ENCODE measurements at places on chromosomes 6 and 20. TPM values are rescaled to one million over a fixed set of nuclear protein-coding genes. Genes with fewer than 3 reads are reported as not detected.

OR12D3 gene
- not detected for total RNA-seq

FAM217B gene
- total RNA-seq, result 15.4 TPM

DNA sequence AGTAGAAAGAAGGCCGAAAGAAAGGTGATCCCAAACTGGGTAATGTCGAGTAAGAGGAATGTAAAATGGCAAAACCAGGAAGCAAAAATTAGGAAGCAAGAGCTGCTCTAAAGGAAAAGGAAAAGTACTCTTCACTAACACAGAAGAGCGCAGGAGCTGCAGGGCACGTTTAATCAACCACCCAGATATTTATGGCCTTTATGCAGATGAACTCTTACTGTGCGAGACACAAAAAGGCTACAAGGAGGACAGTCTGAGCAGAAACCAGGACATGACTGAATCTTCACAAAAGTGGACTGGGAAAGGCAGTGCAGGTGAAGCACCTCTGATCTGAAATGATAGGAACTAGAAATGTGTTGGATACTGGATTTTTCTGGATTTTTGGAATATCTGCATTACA, 15.2 kb upstream of the PRR18 start:
- no peaks in the 10 kb centered on the region for H3K4me1 ChIP-seq
- H3K36me3 ChIP-seq, result peaks cover 22% of the 10 kb centered on the region
- DNase-seq, result no peak

- no peaks in the 10 kb centered on the region for H3K36me3 ChIP-seq
- H3K4me3 ChIP-seq, result no peak overlapping the region
- no peak for DNase-seq
- H3K4me1 ChIP-seq, result no peaks in the 10 kb centered on the region
- no peak overlapping the region for H3K27ac ChIP-seq
These were observed 89.4 kb upstream of the EZR start for GRCh38 chr6:158908606-158909005.

DNA sequence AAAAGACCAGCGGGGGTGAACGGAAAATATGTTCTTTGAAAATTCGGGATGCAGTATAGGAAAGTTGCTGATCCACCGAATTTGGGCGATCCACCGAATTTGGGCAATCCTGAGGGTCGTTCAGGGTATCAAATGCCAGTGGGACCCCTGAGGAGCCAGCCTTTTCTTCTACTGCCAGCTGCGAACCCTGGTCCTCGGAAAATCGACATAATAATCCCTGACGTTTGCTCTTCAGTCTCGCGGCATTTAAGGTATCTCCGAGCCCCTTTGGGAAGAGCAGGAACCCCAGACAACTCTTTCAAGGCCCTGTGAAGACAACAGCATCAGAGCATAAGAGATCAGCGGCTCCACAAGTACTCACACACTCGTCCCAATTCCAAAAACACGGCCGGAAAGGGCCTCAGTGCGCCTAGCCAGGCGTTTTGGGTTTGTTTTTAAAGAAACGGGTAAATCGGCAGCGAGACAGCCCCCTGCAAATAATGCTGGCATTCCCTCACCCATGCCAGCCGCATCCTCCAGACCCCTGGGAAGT, 1.0 kb downstream of the SIM1 start:
- H3K27ac ChIP-seq, result no peak overlapping the region
- no peaks in the 10 kb centered on the region for H3K36me3 ChIP-seq
- H3K4me1 ChIP-seq, result peaks cover 3% of the 10 kb centered on the region
- DNase-seq, result no peak

DNA sequence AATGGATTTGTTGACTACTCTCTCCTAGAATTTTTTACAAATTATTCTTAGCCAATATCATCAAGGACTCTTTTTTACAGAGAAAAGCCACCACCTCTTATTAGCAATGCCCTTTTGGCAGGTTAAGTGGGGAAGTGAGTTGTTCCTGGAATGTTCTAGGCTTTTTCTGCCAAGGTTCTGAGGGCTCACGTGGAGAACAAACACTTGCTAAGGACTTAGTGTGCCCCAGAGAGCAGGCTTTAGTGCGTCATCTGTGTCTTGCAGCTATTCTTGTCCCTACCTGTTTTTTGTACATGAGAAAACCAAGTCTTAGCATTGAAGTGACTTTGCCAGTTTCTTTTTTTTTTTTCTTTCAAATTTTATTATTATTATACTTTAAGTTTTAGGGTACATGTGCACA, 33.5 kb downstream of the CFAP61 start:
- no peak overlapping the region for H3K4me3 ChIP-seq
- DNase-seq, result peak; percentile 46
- H3K36me3 ChIP-seq, result no peaks in the 10 kb centered on the region
- peaks cover 7% of the 10 kb centered on the region for H3K4me1 ChIP-seq

DNA sequence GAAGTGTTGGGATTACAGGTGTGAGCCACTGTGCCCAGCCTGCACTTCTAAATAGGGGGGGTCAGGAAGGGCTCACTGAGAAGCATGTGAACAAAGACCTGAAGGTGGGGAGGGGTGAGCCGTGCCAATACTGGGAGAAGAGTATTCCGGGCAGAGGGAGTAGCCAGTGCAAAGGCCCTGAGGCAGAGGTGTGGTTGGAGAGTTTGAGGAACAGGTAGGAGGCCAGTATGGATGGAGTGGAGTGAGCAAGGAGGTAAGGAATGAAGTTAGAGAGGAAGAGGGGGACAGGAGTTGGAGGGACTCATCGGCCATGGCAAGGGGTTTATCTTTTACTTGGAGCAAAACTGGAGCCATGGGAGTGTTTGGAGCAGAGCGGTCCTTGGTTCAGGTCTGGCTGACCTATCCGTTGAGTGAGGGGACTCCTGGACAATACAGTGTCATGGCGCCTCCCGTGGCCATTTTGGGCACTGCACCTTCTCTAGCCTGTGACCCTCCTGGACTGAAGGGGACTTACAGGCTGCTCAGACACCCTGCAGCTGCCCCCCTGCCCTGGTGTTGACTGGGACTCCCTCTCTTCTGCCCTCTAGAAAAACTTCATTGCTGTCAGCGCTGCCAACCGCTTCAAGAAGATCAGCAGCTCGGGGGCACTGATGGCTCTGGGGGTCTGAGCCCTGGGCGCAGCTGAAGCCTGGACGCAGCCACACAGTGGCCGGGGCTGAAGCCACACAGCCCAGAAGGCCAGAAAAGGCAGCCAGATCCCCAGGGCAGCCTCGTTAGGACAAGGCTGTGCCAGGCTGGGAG, 12.1 kb downstream of the FOXS1 start:
- no peaks in the 10 kb centered on the region for H3K36me3 ChIP-seq
- peaks cover 28% of the 10 kb centered on the region for H3K4me1 ChIP-seq
- H3K27me3 ChIP-seq, result no peaks in the 10 kb centered on the region
- DNase-seq, result no peak
- no peak overlapping the region for H3K27ac ChIP-seq
- H3K4me3 ChIP-seq, result no peak overlapping the region

DNA sequence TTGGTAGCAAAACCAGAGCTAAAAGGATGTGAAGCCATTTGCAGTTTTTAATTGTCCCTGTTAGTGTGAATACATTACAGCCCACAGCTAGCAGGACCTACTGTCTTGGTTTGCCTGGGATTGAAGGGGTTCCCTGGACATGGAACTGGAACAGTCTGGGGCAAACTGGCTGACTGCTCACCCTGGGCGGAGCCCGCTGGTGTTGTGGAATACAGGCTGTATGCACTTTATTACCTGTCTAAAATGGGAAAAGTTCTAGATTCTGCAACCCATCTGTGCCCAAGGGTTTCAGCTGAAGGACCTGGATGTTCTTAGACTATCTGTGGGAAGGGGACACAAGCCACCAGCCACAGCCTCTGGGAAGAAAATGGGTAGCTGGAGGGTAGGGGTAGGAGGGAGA, 12.2 kb upstream of the CDKN1A start:
- no peak overlapping the region for H3K4me3 ChIP-seq
- no peaks in the 10 kb centered on the region for H3K36me3 ChIP-seq
- DNase-seq, result no peak
- H3K4me1 ChIP-seq, result peaks cover 15% of the 10 kb centered on the region
- H3K27ac ChIP-seq, result peak overlapping the region; percentile 68

DNA sequence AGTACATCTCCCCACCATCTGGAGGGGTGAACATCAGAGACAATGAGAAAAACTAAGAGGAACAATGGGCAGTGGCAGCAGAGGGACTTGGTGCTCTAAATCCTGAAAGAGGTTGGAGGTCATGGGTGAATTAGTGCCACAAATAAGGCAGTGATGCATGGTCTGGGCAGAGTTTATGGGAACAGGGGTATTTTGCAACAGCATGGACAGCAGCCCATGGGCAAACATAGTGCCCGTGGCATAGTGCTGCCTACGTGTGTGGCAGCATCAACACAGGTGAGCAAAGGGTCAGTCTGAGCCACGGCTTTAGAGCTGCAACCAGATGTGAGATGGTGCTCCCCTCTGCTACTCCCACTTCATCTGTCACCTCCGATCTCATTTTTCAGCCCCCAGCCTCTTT, 459.1 kb upstream of the CITED2 start:
- no peak for DNase-seq
- H3K27me3 ChIP-seq, result no peaks in the 10 kb centered on the region
- no peak overlapping the region for H3K27ac ChIP-seq
- peaks cover 21% of the 10 kb centered on the region for H3K4me1 ChIP-seq
- no peaks in the 10 kb centered on the region for H3K36me3 ChIP-seq

- no peak overlapping the region for H3K4me3 ChIP-seq
- peaks cover 30% of the 10 kb centered on the region for H3K4me1 ChIP-seq
- no peaks in the 10 kb centered on the region for H3K36me3 ChIP-seq
- DNase-seq, result no peak
These were observed 66.6 kb downstream of the HIVEP2 start for GRCh38 chr6:142878407-142878806.

GRCh38 chr6:57044568-57044967, 1.9 kb upstream of the KIAA1586 start:
- no peak for DNase-seq
- H3K36me3 ChIP-seq, result no peaks in the 10 kb centered on the region
- H3K27ac ChIP-seq, result no peak overlapping the region
- H3K4me1 ChIP-seq, result peaks cover 10% of the 10 kb centered on the region
- no peak overlapping the region for H3K4me3 ChIP-seq

DNA sequence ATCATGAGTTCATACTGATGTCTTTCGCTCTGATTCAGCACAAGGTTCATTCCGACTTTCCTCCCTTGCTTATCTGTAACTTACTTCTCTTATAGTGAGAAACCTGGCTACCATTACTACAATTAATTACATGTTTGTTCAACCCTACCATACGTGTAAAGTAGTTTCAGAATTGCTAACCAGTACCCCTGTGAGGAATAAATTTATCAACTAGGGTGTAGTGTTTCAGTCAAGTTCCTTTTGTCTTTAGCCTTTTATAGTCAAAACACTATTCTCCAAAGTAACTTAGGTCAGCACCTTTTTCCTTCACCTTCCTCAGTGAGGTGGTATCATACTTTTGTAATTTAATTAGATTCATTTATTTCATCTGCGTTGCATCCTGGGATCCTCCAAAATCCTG, 64.9 kb downstream of the MAP3K4 start:
- no peak overlapping the region for H3K27ac ChIP-seq
- H3K36me3 ChIP-seq, result no peaks in the 10 kb centered on the region
- no peaks in the 10 kb centered on the region for H3K4me1 ChIP-seq
- no peak for DNase-seq
- H3K4me3 ChIP-seq, result no peak overlapping the region

DNA sequence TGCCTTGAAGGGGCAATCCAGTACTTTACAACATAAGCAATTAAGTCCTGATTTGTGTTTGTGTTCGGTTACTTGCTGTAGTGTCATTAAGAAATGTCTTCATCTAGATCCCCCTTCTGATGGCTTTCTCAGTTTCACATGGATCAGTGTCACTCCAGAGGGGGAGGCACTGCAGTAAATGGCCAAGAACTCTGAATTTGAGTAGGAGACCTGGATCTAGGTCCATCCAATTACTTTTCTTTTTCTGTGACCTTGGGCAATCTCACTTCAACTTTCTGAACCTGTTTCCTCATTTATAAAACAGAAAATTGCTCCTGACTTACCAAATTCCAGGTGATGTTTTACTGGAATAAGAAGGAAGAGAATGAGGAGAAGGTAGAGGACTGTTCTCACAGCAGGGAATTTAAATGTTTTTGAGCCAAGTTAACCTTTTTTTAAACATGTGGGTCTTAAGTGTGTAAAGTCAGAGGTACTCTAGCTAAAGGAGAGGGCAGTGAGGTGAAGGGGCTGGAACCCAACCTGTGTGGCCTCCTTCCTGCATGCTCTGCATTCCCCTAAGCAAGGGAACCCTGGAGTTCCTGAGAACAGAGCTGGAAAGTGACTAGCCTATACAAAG, 285.5 kb downstream of the HACE1 start:
- no peak for DNase-seq
- H3K36me3 ChIP-seq, result no peaks in the 10 kb centered on the region
- no peaks in the 10 kb centered on the region for H3K4me1 ChIP-seq
- H3K27me3 ChIP-seq, result no peaks in the 10 kb centered on the region
- no peak overlapping the region for H3K4me3 ChIP-seq

DNA sequence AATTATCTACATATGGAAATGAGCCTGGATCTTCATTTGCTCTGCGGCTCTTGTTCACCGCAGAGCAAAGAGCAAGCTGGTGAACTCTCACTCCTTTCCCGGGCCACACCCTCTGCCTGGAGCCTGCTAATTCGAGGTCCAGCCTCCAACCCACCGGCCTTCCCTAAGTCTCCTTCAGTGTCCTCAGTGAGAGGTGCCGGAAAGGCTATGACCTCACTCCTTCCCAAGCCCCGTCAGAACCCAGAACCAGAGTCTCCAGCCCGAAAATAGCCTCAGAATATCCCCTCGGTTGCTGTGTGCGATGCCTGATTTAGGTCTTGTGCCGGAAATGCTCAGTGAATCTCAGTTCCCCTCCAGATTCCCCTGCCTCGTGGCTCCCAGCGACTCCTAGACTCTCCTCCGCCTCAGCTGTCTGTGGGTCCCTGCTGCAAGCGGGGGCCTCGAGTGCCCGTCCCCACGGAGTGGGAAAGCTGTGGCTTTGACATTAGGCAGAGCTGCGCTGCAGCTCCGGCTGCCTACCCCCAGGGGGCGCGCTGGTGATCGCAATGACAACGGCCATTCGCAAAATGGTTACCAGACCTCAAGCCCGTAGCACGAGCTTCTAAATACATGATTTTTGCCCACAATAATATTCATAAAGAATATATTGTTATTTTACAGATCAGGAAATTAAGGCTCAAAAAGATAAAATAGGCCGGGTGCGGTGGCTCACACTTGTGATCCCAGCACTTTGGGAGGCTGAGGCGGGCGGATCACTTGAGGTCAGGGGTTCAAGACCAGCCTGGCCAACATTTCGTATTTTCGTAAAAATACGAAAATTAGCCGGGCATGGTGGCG, 4.1 kb upstream of the BNIP5 start:
- H3K27ac ChIP-seq, result no peak overlapping the region
- H3K4me1 ChIP-seq, result peaks cover 37% of the 10 kb centered on the region
- no peaks in the 10 kb centered on the region for H3K36me3 ChIP-seq
- H3K4me3 ChIP-seq, result peak overlapping the region; percentile 58

DNA sequence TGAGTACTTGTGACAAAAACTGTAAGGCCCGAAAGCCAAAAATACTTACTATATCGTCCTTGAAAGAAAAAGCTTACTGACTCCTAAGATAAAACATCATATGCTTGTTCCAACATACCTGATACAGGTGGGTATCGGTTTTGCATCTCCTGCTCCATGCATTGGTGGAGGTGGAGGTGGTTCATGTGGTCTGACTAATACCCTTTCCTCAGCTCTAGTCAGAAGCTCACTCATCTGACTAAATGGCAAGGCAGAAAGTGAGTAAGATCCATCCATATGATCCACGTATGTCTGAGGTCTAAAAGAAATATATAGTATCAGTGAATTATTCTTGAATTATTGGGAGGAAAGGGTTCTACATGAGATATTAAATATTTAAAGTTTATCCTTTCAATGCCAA, 76.2 kb downstream of the WASF1 start:
- no peak overlapping the region for H3K4me3 ChIP-seq
- no peak for DNase-seq
- no peaks in the 10 kb centered on the region for H3K36me3 ChIP-seq
- no peaks in the 10 kb centered on the region for H3K4me1 ChIP-seq
- no peaks in the 10 kb centered on the region for H3K27me3 ChIP-seq
- H3K27ac ChIP-seq, result no peak overlapping the region

Measured in thoracic aorta (tissue), 2 donors.